ENCODE measurements at places on chromosomes 12 and 14.
A peak's percentile ranks its signal among the peaks of the same experiment; 100 is the strongest.

GRCh38 chr12:47783024-47783755 lies 10.2 kb downstream of the SLC48A1 start:
- no peak for DNase-seq

GRCh38 chr14:70919774-70920173 lies 12.5 kb downstream of the PCNX1 start:
- DNase-seq, result no peak

- DNase-seq, result no peak
Measured at GRCh38 chr12:88577537-88577936, 2.7 kb downstream of the KITLG start.

DNA sequence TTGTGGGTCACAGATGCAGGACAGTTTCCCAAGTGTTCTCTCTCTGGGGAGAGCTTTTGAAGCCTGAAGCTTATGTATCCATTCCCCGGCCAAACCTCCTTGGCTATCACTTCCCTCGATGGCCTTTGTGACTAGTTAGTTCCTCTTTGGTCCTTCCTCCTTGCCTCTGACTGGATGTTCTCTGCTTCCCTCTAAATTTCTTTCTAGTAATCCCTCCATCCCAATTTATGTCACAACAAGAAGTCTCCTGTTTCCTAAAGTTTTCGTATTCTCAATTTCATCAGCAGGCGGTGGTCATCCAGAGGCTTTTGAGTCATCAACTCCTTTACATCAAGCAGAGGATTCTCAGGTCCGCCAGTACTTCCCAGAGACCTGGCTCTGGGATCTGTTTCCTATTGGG lies 27.5 kb downstream of the A2ML1 start:
- no peak for DNase-seq

DNA sequence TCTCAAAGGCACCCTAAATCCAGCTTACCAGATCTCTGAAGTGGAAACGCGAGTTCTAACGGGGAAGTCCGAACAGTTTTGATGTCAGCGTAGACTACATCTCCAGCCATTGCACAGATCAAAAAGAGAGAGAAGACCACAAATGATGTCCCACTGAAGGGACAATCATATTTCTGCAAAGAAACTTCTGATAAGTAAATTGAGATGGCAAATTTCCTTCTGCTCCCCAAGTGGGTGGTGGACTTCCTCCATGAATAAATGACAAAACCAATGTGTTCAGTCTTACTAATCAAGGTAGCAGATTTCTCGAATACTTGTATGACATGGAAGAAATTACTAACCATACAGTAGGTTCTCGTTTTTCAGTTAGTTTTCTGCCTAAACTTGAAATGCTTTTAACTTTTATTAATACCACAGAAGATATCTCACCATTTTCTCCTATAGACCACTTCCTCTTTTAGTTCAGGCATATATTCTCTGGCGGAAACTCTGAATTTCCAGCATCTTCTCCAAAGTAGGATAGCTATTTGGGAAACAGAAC lies at the start of gene CLECL1:
Gene CLECL1, minus strand, starts transcription at position 177 of the 541 bp plus-strand sequence.
- no peak for DNase-seq

DNA sequence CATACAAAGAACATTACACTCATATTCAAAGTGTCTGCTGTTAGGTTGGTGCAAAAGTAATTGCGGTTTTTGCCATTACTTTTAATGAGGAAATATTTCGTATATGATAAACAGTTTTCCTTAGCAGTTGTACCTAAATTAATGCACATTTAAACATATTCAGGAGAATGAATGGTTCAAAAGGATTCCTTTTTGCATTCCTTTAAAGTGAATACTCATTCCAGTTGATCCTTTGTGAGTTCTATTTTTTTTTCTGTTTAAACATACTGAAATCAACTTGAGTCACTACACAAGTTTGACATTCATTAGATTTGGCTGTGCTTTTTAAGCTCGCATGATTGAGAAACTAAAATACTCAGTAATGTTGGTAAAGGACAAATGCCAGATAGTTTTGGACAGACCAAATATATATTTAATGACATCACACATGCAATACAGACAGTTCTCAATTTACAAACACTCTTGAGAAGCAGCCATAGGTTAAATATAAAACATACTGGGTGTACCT lies 13.8 kb upstream of the SLC38A2 start:
- DNase-seq, result no peak

- DNase-seq, result no peak
Measured at GRCh38 chr12:117144599-117144998, 45.4 kb upstream of the TESC start.

DNA sequence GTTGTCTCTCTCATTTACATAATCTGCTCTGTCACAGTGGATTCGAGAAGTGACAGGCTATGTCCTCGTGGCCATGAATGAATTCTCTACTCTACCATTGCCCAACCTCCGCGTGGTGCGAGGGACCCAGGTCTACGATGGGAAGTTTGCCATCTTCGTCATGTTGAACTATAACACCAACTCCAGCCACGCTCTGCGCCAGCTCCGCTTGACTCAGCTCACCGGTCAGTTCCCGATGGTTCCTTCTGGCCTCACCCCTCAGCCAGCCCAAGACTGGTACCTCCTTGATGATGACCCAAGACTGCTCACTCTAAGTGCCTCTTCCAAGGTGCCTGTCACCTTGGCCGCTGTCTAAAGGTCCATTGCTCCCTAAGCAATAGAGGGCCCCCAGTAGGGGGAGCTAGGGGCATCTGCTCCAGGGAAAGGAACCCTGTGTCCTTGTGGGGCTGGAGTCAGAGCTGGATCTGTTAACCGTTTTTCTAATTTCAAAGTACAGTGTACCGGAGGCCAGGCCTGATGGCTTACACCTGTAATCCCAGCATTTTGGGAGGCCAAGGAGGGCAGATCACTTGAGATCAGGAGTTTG lies 5.1 kb downstream of the ERBB3 start:
- no peak for DNase-seq

DNA sequence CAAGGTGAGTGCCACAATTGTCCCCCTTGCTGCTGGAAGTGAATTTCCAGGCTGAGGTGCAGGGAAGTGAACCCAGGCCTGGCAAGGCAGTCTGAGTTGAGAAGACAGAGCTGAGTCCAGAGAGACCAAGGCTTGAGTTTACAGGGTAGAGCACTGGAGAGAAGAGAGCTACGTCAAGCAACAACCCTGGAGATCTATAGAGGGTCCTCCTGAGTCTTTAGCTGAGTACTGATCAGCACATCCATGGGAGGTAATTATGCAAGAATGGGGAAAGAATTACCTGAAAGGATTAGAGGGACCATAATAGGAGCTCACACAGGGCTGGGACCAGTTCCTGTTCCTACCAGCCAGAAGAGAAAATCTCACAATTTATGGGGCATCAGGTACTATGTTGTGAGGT lies 190.7 kb downstream of the NEDD1 start:
- DNase-seq, result no peak

GRCh38 chr12:92955997-92956663 lies 27.0 kb upstream of the EEA1 start:
- DNase-seq, result no peak

- DNase-seq, result no peak
Measured at GRCh38 chr12:108271951-108272872, 66.9 kb downstream of the CMKLR1 start.

DNA sequence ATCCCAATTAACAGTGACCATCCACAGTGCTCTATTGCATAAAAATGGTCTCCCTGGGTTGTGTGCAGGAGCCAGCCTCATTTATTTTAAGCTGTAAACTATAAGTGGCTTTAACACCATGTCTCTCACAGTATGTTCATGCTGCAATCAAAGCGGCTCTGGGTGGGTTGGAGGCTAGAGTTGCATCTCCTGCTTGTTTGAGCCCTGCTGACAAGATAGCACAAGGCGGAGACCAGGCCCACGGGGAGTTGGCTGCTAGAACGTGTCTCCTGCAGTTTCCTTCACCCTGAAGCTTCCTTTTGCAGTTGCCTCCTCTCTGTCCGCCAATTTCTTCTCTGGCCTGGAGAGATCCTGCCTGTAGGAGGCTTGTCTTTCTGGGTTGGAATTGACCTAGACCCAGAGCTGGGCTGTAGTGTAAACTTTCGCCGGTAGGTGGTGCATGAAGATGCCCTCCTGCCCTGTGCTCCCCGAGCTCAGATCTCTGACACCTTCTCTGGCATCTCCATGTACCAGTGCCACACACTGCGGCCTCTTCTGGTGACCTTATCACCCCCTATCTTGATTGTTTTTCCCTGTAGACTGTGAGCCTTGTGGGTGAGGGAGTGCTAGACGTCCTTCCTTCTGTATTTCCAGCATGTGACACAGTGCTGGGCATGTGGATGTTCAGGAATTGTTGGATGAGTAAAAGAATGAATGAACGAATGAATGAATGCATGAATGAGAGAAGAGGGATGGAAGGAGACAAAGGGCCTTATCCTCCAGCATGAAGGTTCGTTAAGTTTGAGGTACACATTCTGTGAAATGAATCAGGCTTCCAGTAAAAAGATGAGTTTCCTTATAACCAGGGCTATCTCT lies 10.4 kb downstream of the OTUB2 start:
- peak; percentile 63 for DNase-seq

DNA sequence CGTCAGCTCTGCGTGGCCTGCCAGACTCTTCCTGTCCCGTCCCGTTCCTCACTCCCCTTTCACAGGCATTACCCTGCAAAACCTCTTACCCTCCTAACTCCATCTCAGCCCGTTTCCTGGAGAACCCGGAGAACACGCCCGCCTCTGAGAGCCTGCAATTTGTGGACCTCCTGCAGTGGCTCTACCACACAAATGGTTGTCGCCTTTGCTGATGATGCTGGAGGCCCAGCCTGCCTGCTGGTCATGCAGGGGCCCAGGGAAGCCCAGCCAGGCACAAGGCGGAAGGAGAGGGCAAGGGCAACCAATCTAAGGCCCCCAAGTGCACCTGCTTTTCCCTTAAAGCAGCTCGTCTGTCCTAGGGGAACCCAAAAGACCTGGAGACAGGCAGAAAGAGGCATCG lies 22.5 kb downstream of the RFLNA start:
- DNase-seq, result no peak

DNA sequence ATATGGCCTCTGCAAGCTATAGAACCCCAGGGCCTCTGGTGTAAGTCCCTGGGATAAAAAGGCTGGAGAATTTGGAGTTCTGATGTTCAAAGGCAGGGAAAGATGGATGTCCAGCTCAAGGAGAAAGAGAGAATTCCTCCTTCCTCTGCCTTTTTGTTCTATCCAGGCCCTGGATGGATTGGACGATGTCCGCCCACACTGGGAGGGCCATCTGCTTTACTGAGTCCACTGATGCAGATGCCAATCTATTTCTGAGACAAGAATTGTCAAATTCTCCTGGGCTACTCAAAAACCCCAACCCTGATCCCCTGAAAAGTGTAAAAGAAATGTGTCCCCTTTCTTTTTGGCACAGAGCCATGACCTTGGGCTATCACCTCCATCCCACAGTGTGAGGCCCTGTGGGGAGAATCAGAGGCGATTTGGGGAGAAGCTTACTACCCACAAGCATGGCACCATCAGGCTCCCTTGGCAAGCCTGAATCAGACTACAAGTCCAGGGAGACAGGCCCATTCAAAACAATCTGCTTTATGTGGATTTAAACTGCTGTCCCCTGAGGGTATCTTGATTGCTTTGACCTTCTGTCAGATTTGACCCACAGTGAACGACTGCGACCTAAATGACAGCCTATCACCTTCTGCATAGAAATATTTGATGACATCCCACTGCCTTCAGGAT lies 334.0 kb downstream of the NUAK1 start:
- DNase-seq, result no peak

DNA sequence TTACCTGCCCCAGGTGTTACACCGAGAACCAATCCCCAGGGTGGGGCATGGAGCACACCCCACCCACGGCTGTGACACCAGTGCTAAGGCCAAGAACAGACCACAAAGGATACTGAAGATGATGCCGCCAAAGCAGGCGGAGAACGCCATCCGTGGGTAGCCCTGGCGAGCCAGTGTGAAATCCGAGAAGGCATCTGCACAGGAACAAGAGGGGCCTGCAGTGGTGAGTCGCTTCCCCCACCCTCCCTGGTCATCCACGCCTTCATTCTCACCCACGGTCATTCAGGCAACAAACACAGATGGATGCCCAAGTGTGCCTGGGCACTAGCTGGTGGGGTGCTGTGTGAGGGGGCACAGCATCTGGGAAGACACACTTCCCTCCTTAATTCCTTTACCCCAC lies 28.5 kb downstream of the SLC8B1 start:
- no peak for DNase-seq

DNA sequence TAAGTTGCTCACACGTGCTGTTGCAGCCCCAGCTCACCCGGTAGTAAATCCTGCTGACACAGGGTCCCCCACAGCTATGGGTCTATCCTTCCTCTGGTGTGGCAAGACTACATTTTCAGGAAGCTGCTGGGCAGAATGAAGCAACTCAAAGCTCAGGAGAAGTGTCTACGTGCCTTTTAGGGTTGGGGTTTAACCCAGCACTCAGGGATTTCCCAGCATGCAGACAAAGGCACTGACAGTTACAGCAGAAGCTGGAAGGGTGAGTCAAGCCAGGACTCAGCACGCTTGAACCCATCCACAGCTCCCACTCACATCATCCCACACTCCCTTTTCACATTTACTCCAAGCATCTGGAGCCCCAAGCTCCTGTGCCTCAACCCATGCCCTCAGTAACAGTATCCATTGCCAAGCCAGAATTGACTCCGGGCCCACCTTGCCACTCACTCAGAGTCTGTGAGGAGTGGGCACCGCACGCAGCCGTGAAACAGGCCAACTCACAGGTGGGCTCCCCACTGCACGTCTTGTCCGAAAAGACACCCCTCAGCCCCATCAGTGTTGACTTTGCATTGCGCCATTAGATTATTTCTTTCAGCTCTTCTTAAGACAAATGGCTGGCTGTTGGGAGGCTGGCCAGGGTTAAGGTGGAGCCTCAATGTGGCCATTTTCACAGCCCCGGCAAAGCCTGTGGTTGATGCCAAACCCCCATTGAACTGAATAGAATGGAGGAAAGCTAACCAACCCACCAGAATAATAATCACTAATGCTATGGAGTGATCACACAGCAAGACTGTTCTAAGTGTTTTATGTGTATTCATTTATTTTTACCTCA lies 59.6 kb downstream of the ZFP36L1 start:
- DNase-seq, result no peak

Measured in activated CD8-positive, alpha-beta memory T cell treated with anti-CD3 and anti-CD28 coated beads for 1 hour (primary cell).